Fibroblast of lung (primary cell): ENCODE measurements at places on chromosomes 5 and 9. TPM values are rescaled to one million over a fixed set of nuclear protein-coding genes. Genes with fewer than 3 reads are reported as not detected.

UBE2QL1 gene
- total RNA-seq: under 0.01 TPM in 1 of 2 replicates, not detected in the other

MSX2 gene
- 1.0 and 1.3 TPM in 2 replicates for total RNA-seq

INSL6 gene
- not detected in 2 replicates for total RNA-seq

HCN1 gene
- total RNA-seq: not detected in 2 replicates

SYK gene
- not detected in 2 replicates for total RNA-seq

DDX4 gene
- total RNA-seq: not detected in 2 replicates

B4GALT7 gene
- total RNA-seq: 21.6 and 29.1 TPM in 2 replicates

SLC6A3 gene
- total RNA-seq: not detected in 2 replicates

KCNV2 gene
- total RNA-seq: not detected in 2 replicates

PCDHGA6 gene
- total RNA-seq: 3.1 and 4.8 TPM in 2 replicates

ZNF879 gene
- 6.2 and 7.1 TPM in 2 replicates for total RNA-seq

TAF1L gene
- total RNA-seq: under 0.01 TPM in 2 replicates

FOXD4L4 gene
- 0.26 TPM in 1 of 2 replicates, not detected in the other for total RNA-seq

EDIL3 gene
- 9.2 and 12.1 TPM in 2 replicates for total RNA-seq

PIP5KL1 gene
- total RNA-seq: 0.77 and 2.5 TPM in 2 replicates

CER1 gene
- not detected in 2 replicates for total RNA-seq

IFNW1 gene
- total RNA-seq: not detected in 2 replicates

HAUS6 gene
- total RNA-seq: 11.6 and 15.4 TPM in 2 replicates
